Activated T-helper 1 cell treated with anti-CD3 and anti-CD28 coated beads, Interleukin-12 subunit alpha, Interleukin-12 subunit beta, Interleukin-2, Interleukin-4 antibody, amounts not matched to agents 30 ng/mL and 10 ng/mL and 1 ng/mL, durations not matched to agents 14 hours and 24 hours and 36 hours (primary cell): ENCODE measurements at places on chromosomes 5 and 9. TPM values are rescaled to one million over a fixed set of nuclear protein-coding genes. Genes with fewer than 3 reads are reported as not detected.
A peak's percentile ranks its signal among the peaks of the same experiment; 100 is the strongest.

DNA sequence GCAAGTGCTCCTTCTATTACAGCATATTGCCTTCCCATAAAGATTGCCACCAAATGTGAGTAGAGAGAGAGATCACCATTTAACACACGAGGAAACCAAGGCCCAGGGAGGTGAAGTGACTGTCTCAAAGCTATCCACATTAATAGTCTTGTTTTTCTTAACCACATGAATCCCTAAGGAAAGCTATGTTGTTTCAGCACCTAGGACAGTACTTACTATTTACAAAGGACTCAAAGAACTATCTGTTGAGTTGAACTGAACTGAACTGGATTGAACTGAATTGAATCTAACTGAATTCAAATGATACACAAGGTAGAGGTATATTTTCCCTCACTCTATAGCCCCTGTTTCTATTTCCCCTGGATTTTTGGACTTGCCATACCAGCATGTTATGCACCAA, 430.4 kb downstream of the CAAP1 start:
- H3K36me3 ChIP-seq = no peaks in the 10 kb centered on the region
- DNase-seq = no peak
- H3K27me3 ChIP-seq = no peaks in the 10 kb centered on the region
- H3K4me3 ChIP-seq = no peak overlapping the region
- H3K4me1 ChIP-seq = no peaks in the 10 kb centered on the region
- no peak overlapping the region for H3K27ac ChIP-seq

DNA sequence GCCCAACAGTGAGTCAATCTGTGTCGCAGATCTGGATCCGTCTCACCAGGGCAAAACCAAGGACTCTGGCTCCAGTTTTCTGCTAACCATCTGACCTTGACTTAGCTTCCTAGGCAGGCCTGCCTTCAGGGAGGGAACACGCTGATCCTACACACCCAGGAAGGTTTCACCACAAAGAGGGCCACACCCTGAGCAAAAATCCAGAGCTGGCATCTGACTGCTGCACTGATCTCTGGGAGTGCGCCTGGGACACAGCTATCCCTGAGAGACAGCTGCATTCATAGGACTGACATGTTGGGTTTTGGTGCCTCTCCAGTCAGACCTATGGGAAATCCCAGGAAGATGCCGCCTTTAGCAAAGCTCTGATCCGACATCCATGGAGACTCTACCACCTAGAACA, 47.5 kb downstream of the CDK5RAP2 start:
- H3K4me1 ChIP-seq = no peaks in the 10 kb centered on the region
- DNase-seq = no peak
- no peak overlapping the region for H3K4me3 ChIP-seq
- peaks cover 62% of the 10 kb centered on the region for H3K36me3 ChIP-seq

Gene ADRA1B
- not detected in 2 replicates for total RNA-seq

DNA sequence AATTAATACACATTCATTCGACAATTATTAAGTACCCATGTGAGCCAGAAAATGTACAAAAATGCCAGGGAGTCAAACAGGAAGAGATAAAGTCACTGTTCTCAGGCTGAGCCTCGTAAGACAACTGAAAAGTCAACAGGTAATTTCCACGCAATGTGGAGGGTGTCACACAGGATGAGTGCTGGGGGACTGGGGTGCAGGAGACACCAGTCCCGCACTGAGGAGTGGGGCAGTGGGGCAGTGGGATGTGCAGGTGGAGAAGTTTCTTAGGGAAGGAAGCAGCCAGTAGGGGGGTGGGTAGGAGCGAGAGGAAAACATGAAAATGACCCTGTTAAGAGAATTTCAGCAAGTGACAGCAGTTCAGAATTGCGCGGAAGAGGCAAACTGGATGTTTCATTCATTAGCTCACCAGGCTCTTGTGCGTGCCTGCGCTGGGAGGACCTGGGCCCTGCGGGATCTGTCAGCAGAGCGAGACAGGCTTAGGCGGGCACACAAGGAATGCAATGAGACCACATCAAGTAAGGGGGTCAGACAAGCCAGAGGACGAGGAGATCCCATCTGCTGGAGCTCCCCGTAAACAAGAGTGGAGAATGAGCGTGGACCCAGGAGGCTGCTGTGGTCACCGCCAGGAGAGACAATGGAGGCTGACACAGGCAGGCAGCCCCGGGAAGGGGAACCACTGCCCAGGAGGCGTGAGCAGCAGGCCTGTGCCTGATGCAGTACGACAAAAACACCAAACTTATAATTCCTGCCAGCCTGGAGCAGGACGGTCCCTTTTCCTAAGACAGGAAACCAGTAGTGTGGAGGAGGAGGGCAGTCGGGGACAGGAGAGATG, 21.0 kb downstream of the CAMSAP1 start:
- H3K4me3 ChIP-seq = peak overlapping the region; percentile 50
- no peak for DNase-seq
- peaks cover 1% of the 10 kb centered on the region for H3K27me3 ChIP-seq
- no peak overlapping the region for H3K27ac ChIP-seq
- H3K36me3 ChIP-seq = no peaks in the 10 kb centered on the region
- peaks cover 48% of the 10 kb centered on the region for H3K4me1 ChIP-seq

- no peak for DNase-seq
- H3K27me3 ChIP-seq = no peaks in the 10 kb centered on the region
- no peak overlapping the region for H3K27ac ChIP-seq
These were observed 482.0 kb downstream of the PSAT1 start for GRCh38 chr9:78778861-78779374.

DNA sequence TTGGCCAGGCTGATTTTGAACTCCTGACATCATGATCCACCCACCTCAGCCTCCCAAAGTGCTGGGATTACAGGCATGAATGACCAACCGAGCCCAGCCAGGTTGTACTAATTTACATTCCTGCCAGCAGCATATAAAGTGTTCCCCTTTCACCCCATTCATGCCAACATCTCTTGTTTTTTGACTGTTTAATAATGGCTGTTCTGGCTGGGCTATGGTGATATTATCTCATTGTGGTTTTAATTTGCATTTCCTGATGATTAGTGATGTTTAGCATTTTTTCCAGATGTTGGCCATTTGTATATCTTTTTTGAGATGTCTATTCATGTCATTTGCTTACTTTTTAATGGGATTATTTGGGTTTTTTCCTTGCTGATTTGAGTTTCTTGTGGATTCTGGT, 87.3 kb downstream of the INVS start:
- peaks cover 5% of the 10 kb centered on the region for H3K36me3 ChIP-seq
- H3K4me1 ChIP-seq = no peaks in the 10 kb centered on the region
- H3K27ac ChIP-seq = no peak overlapping the region
- H3K27me3 ChIP-seq = no peaks in the 10 kb centered on the region

Gene ADAMTSL1
- not detected in 2 replicates for total RNA-seq

DNA sequence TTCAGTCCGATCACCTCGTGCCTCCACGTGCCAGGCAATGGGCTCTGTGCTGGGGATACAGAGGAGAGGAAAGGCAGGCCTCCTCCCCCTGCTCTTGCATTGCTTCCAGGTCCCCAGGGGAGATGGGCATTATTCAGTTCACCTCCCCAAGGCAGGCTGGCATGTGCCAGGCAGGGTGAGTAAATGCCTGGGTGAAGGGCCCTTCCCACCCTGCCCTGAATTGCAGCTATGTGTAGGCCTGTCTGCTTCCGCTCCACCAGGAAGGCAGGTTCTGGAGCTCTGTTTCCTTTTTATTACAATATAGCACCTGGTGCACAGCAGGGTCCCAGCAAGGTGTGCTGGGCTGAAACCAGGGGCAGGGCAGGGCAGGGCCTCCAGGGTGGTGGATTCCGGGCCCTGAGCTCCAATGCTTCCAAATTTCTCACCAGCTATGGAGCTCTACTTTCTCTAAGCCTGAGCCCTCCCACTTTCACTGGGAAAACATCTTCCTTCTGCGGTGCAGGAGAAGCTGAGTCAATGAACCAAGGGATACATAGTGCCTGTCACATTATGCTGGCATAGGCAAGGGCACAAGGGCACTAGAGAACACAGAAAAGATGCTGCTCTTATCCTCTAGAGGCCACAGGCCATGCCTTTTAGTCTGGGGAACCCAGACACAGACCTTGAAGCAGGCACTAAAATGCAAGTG, 42.0 kb downstream of the SHB start:
- DNase-seq = no peak
- H3K36me3 ChIP-seq = no peaks in the 10 kb centered on the region
- H3K4me1 ChIP-seq = no peaks in the 10 kb centered on the region
- no peak overlapping the region for H3K27ac ChIP-seq
- H3K27me3 ChIP-seq = peaks cover 4% of the 10 kb centered on the region
- H3K4me3 ChIP-seq = no peak overlapping the region

GRCh38 chr5:171580502-171581265, 161.2 kb downstream of the FGF18 start:
- no peak for DNase-seq
- no peaks in the 10 kb centered on the region for H3K27me3 ChIP-seq
- H3K27ac ChIP-seq = no peak overlapping the region

- peak; percentile 78 for DNase-seq
- peaks cover 20% of the 10 kb centered on the region for H3K36me3 ChIP-seq
- peaks cover 47% of the 10 kb centered on the region for H3K4me1 ChIP-seq
- peak overlapping the region; percentile 100 for H3K27ac ChIP-seq
- H3K4me3 ChIP-seq = peak overlapping the region; percentile 99
- peaks cover 3% of the 10 kb centered on the region for H3K27me3 ChIP-seq
These were observed 27.0 kb upstream of the ANXA2R start for GRCh38 chr5:43066799-43067741.

DNA sequence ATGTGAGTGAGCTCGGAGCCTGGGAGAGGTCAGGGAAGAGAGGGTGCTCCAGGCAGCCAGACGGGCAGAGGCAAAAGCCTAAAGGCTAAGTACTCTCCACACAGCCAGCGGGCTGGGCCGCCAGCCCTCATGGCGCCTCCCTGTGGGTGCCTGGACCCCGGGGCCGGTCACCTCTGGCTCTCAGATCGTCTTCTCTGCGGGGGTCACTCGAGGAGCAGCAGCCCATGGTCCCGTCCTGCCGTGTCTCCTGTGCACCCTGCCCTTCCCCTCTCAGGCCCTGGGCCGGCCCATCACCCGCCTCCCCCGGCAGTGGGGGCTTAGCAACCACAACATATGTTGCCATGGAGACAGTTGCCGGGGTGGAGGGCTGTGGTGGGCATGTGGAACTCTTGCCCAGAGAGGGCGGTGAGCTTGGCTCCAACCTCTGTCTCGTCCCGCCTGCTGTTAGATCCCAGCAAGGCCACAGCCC, 4.2 kb downstream of the AK1 start:
- peaks cover 4% of the 10 kb centered on the region for H3K4me1 ChIP-seq
- peaks cover 5% of the 10 kb centered on the region for H3K27me3 ChIP-seq
- H3K4me3 ChIP-seq = no peak overlapping the region
- no peak overlapping the region for H3K27ac ChIP-seq
- H3K36me3 ChIP-seq = no peaks in the 10 kb centered on the region

- H3K4me1 ChIP-seq = no peaks in the 10 kb centered on the region
- H3K4me3 ChIP-seq = no peak overlapping the region
- DNase-seq = no peak
- no peaks in the 10 kb centered on the region for H3K27me3 ChIP-seq
- no peak overlapping the region for H3K27ac ChIP-seq
- no peaks in the 10 kb centered on the region for H3K36me3 ChIP-seq
These were observed 69.4 kb upstream of the LHFPL2 start for GRCh38 chr5:78717674-78718584.
